ENCODE measurements at places on chromosomes 7 and 10. TPM values are rescaled to one million over a fixed set of nuclear protein-coding genes. Genes with fewer than 3 reads are reported as not detected.
A peak's percentile ranks its signal among the peaks of the same experiment; 100 is the strongest.

LOXL4 gene
- 0.18 TPM for total RNA-seq

DNA sequence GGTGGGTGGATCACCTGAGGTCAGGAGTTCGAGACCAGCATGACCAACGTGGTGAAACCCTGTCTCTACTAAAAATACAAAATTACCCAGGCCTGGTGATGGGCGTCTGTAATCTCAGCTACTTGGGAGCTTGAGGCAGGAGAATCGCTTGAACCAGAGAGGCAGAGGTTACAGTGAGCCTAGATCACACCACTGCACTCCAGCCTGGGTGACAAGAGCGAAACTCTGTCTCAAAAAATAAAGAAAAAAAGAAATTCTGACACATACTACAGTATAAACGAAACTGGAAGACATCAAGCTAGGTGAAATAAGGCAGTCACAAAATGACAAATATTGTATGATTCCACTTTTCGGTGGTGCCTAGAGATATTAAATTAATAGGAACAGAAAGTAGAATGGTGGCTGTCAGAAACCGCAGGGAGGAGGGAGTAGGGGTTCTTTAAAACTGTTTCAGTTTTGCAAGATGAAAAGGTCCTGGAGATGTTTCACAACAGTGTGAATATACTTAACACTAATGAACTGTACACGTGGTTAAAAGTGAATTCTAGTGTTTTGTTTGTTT lies 23.2 kb downstream of the PILRA start:
- H3K27me3 ChIP-seq: no peaks in the 10 kb centered on the region
- H3K4me1 ChIP-seq: no peaks in the 10 kb centered on the region
- no peaks in the 10 kb centered on the region for H3K36me3 ChIP-seq
- no peak for DNase-seq

DNA sequence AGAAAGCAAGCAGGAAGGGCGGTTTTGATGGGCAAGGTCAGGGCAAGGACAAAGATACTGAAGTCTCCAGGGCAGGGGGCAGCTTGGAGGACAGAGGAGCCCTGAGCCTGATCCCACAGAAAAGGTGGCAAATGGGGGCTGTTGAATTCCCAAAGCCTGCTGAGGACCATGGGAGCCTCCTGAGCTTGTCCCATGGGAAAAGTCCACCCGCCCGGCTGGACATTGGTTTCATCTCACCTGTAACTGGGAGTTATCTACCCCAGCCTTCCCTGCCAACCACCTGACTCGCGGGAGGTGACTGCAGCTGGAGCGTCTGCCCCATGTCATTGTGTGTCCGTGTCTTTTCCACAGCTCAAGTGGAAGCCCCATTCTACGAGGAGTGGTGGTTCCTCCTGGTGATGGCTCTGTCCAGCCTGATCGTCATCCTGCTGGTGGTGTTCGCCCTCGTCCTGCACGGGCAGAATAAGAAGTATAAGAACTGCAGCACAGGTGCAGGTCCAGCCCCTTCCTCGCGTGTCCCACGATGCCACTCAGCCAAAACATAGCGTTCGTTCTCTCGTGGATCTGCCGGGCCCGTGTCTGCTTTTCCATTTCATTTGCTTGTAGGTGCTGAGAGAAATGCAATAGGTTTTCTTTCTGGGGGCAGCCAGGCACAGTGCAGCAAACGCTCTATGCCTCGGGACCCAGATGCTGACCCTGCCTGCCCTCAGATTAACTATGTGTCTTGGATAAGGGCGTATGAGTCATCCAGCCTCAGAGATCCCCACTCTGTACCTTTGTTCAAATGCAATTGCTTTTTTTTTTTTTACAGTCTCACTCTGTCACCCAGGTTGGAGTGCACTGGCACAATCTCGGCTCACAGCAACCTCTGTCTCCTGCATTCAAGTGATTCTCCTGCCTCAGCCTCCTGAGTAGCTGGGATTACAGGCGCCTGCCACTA lies 444.5 kb upstream of the FOXK1 start:
- H3K36me3 ChIP-seq: no peaks in the 10 kb centered on the region
- H3K4me1 ChIP-seq: peaks cover 5% of the 10 kb centered on the region
- H3K4me3 ChIP-seq: no peak overlapping the region
- no peaks in the 10 kb centered on the region for H3K27me3 ChIP-seq
- no peak overlapping the region for H3K27ac ChIP-seq
- DNase-seq: no peak

SAMD9 gene
- 0.07 TPM for total RNA-seq

DNA sequence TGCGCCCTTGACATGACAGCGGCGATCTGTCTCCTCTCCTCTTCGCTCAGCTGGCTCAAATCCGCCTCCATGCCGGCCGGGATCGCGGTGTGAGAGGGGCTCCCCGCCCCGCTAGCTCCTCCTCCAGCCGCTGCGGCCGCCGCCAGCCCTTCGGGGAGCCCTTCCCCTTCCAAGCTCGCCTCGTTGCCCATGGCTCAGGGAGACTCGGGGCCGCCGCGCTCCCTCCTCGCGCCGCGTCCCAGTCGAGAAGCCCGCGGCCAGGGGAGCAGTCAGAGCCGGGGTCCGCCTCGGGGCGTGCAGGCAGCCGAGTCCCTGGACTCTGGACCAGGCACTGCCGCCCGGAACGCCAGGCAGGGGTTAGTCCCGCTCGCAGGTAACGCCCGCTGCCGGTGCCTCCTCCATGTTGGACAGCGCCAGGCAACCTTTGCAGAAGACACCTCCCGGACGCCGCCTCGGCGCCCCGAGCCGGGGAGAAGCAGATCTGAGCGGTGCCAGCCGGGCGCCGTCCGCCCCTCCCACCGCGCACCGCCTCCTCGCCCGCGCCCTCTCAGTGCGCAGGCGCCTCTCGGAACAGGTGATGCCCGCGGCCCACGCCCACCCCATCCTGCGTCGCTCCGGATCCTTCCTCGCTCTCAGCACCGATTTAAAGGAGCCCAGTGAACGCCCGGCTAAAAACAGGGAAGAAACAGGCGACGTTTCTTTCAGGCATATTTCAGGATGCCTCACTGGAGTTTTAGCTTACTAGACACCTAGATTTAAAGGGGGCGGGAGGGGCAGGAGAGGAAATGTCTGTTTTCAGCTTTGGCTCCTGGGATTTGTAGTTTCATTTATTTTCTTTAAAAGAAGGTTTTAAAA lies at the start of gene PCLO:
Gene PCLO (minus strand): TSS at position 483 of the 855 bp plus-strand sequence. CDS start 292 bp downstream, at position 191.
- no peaks in the 10 kb centered on the region for H3K36me3 ChIP-seq
- no peaks in the 10 kb centered on the region for H3K27me3 ChIP-seq

- DNase-seq: no peak
- no peaks in the 10 kb centered on the region for H3K27me3 ChIP-seq
- H3K4me3 ChIP-seq: peak overlapping the region; percentile 44
- no peaks in the 10 kb centered on the region for H3K4me1 ChIP-seq
- no peak overlapping the region for H3K27ac ChIP-seq
These were observed 111.8 kb downstream of the VIPR2 start for GRCh38 chr7:159032753-159033472.

- H3K4me1 ChIP-seq: no peaks in the 10 kb centered on the region
- DNase-seq: no peak
- no peaks in the 10 kb centered on the region for H3K27me3 ChIP-seq
- no peak overlapping the region for H3K27ac ChIP-seq
- H3K36me3 ChIP-seq: no peaks in the 10 kb centered on the region
These were observed 15.6 kb downstream of the FAM107B start for GRCh38 chr10:14758994-14759664.

- no peak for DNase-seq
- H3K4me3 ChIP-seq: no peak overlapping the region
- no peaks in the 10 kb centered on the region for H3K27me3 ChIP-seq
- no peak overlapping the region for H3K27ac ChIP-seq
These were observed 315.9 kb upstream of the LRRN3 start for GRCh38 chr7:110775046-110775445.

ZNF727 gene
- not detected for total RNA-seq

CDHR3 gene
- 3.8 TPM for total RNA-seq

RPEL1 gene
- total RNA-seq: 0.13 TPM

LIPK gene
- not detected for total RNA-seq

GRCh38 chr10:79374312-79375191 lies 27.3 kb downstream of the PPIF start:
- H3K27me3 ChIP-seq: no peaks in the 10 kb centered on the region
- DNase-seq: peak; percentile 81
- no peak overlapping the region for H3K4me3 ChIP-seq
- H3K27ac ChIP-seq: no peak overlapping the region
- H3K4me1 ChIP-seq: no peaks in the 10 kb centered on the region

All from H9 (cell line).